ENCODE measurements at places on chromosomes 12 and 14.

DNA sequence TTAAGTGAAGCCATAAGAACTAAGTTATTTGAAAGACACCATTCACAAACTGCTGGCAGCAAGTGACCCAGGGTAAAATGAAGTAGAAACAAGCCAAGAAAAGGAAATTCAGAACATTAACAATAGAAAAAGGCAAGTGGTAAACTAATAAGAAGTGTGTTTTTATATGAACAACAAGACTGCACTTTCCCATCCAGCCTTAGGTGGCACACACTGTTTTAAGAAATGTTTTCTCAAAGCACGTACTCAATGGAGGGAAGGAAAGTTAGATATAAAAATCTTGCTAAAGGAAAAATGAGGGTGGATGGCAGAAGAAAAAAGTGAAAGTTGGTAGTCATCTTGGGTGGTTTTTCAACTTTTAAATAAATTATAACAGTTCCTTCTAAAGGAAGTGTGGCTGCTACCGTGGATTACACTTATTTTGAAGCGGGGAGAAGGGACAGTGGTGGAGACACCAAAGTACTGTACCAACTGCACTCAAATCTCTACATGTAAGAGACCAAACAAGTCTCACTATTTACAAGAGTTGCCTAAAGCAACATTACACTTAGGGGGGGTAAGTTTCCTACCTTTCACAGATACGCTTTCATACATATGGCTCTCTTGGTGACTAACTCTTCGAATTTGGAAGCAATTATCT, 58.8 kb downstream of the SEL1L start:
- DNase-seq: no peak

DNA sequence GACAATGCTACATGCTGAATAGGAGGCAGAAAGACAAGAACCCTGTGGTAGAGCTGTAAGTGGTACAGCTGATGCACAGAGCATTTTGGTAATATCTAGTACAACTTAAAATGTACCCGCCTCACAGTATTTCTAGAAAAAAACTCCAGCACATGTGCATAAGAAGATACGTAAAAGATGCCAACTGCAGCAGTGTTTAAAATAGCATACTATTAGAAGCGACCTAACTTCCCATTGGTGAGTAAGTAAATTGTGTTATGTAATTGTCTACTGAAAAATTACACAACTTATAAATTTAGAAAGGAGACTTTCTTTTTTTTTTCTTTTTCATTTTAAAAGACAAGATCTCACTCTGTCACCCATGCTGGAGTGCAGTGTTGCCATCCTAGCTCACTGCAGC, 114.3 kb upstream of the CAND1 start:
- DNase-seq: no peak

DNA sequence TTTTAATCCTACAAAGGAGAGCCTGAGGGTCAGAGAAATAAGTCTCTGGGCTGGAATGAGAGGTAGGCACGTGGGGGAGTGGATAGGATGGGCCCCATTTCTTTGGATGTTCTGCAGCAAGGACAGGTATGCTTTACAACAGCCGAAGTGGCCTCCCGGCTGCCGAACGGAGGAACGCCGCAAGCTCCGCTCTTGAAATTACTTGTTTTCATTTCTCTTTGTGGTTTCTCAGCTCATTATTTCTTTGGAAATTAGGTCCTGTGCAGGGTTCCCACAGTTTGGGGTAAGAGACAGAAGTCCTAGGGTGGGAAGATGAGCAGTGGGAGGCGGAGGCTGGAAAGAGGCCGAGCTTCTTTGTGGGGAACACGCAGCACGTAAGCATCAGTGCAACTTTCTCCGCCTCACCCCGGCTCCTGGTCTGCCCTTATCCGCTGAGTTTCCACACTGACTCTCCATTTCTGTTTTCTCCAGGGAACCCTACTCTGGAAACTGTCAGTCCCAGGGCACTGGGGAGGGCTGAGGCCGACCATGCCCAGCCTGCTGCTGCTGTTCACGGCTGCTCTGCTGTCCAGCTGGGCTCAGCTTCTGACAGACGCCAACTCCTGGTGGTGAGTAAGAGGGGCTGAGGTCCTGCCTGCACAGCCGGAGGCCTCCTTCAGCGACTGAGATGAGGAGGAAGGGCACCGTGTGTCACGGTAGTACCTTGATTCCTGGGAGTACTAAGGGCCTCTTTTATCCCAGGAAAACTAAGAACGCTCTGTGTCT, 2.0 kb downstream of the WNT5B start:
- DNase-seq: no peak

DNA sequence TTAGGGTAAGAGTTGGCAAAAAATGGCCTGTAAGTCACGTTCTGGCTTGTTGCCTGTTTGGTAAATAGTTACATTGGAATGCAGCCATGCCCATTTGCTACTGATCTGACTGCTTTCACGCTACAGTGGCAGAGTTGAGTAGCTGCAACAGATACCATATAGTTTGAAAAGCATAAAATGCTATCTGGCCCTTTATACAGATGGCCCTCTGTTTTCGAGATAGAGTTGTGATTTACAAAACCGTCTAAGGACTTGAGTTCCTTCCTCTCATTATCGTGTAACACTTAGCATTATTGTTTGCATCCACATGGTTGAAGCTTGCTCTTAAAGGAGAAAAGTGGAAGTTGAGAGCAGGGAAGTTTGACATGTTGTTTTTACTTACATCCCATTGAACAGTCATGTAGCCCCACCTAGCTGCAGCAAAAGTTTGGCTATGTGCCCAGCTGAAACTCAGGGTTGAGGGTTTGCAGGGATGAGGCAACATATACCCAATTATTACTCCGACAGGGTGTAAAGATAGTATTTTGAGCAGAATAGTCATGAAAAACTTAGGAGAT, 11.3 kb upstream of the SCFD1 start:
- peak; percentile 4 for DNase-seq

- no peak for DNase-seq
Measured at GRCh38 chr12:66984962-66985361, 284.2 kb upstream of the CAND1 start.

DNA sequence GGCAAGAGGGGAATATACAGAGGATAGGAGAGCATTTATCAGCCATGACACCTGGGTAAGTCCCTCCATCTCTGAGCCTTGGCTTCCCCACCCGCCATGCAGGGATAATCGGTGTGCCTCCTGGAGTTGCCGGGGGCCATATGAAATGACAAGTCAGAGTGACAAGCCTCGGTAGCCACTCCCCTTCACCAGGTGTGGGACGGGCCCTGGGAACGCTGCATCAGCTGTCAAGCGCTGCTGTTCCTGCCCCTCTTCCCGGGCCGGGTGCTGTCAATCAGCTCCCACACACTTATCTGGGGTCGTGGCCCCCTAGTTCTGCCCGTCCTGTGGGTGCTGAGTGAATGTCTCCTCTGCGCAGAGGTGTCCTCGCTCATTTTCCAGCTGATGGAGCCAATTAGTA, 57.2 kb downstream of the MVK start:
- no peak for DNase-seq

DNA sequence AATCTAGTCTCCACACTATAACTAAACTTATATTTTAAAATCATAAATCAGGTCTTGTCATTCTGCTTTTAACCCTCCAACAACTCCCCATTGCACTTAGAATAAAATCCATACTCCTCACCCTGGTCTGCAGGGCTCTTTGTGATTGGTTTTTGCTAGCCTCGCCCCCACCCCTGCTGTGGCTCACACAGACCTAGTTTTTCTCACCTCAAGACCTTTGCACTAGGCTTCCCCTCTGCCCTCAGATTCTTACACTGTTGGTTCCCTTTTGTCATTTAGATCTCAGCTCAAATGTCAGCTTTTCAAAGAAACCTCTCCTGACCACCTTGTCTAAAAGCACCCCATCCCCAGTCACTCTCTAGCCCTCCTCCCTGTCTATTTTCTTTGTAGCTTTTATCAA, 10.7 kb upstream of the LHX5 start:
- DNase-seq: no peak

GRCh38 chr12:1375323-1375722, 219.1 kb downstream of the FBXL14 start:
- DNase-seq: no peak

- DNase-seq: no peak
Measured at GRCh38 chr12:93589081-93589480, 16.6 kb downstream of the SOCS2 start.

DNA sequence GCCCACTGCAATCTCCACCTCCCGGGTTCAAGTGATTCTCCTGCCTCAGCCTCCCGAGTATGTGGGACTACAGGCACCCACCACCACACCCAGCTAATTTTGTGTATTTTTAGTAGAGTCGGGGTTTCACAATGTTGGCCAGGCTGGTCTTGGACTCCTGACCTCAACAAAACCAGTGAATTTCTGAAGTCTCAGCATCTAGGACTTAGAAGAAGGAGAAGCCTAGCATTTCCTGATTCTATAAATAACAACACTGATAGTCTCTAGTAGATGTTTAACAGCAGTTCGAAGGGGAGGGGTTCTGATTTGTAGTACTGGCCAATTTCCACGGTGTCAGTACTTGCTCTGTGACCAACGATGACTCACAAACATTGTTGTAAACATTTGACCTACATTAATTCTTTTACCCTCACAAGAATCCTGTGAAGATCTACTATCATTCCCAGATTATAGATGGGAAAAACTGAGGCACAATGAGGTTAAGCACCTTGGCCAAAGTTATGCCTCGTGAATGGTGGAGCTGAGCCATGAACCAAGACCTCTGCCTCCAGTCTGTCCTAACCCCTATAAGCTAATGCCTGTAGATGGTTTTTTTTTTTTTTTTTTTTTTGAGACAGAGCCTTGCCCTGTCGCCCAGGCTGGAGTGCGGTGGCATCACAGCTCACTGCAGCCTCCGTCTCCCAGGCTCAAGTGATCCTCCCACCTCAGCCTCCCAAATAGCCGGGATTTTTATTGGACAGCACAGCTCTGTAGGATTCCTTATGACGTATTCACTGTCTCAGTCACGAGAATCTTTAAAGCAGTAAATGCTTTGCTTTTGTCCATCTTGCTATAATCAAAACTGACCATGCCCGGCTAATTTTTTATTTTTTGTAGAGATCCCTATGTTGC, 5.2 kb downstream of the P2RX4 start:
- DNase-seq: no peak

DNA sequence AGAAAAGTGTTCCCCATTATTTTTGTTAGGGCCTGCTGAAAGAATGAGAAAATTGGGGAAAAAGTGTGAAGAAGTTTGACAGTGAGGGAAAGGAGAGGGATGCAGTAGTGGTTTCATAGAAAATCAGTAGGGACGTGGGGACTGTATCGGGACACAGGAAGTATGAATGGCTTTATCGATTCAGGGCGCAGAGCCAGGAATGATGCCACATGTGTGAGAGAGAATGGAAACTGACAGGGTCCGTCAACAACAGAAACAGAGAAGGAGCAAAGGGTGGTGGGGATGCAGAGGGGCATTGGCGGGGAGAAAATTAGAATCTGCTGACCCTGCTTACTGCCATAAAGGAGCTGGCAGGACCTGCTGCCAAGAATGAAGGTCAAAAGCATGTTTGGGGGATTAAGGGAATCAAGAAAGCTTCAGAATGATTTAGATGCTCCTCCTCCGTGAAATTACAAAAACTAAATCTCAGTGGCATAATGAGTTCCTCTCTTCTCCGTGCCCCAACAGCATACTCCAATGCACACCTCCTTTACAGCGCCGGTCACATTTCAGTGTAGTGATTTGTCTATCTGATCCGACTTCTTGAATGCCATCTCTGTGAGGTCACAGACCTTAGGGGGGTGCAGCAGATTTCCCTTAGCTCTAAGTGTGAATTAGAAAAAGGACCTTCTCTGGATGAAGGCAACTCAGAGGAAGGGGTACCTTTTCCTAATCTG, 92.6 kb downstream of the EMP1 start:
- no peak for DNase-seq

- DNase-seq: no peak
Measured at GRCh38 chr12:70815971-70816391, 104.6 kb downstream of the PTPRR start.

DNA sequence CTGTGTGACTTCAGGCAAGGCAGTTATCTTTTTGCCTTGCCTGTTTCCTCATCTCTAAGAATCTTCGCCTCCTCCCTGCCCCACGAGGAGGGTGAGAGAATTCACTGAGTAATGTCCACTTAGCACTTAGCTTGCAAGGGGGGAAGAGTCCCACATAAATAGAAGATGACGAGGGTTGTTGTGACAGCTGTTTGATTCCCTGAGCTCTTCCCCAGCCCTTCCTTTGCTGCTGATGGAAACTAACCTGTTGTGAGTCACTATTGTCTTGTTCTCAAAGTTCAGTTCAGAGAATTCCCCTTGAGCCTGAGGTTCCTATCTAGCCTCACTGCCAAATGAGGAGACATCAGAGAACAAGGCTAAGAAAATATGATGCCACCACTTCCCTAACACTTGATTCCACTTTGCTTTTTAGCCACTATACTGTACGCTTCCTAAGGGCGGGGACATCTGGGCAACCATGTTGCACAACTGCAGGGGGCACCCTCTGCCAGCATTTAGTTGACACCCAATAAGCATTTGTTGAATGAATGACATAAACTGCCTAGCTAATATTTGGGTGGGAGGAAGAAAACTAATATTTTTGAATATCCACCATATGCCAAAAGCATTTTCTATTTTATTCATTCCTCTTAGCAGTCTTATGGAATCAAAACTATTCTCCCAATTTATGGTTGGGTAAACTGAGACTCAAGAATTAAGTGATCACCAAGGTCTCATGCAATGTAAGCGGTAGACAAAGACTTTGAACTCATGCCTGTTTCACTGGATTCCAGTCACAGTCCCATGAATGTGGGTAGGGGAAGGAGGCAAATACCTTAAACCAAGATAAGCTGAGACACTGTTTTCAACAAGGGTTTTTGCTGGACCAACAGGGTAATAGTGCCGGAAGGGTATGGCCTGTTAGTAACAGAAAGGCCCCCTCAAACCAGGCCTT, 77.6 kb downstream of the ZFP36L1 start:
- no peak for DNase-seq

DNA sequence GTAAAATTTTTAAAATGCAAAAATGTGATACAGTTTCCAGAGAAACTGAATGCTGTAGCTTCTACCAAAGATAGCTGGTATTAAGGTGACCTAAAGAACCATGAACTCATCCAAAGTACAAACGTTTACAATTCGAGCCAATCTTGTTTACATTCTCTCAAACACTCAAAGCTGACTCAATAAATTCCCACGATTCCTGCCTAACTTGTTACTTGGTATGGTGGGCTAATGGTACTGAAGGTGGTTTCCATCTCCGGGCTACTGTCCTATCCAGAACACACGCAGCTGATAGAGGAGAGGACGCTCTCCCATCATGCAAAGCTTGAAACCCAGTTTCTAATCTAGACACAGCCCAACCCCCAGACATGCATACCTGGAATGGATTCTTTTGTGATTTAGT, 31.5 kb downstream of the RAD9B start:
- no peak for DNase-seq

- no peak for DNase-seq
Measured at GRCh38 chr12:12506496-12506890, 56.2 kb downstream of the DUSP16 start.

DNA sequence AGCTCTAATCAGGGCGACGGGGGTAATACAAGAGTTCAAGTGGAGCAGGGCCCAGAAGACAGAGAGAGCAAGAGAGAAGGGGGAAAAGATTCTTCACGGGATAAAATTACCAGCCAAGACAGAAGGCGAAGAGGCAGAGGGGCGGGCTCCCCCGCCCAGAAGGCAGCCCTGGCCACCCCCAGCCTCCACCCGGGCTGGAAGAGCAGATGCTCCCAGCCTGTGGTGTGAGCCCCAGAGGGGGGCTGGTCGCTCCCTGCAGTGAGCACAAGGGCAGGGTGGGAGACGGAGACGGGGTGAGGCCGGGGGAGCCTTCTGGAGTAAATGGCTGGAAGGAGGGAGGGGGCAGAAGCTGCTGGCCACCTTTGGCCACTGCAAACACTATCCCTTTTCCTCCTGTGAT, 1035.6 kb downstream of the VRK1 start:
- DNase-seq: no peak

All from hypothalamus (tissue), 51 donors.